Stimulated activated CD8-positive, alpha-beta memory T cell treated with anti-CD3 and anti-CD28 coated beads, Interleukin-2, amount 100 ng/mL, for 1 hour (primary cell): ENCODE measurements at places on chromosomes 3 and 15.

- DNase-seq, result no peak
Observed at GRCh38 chr3:140076552-140076951, 141.6 kb downstream of the CLSTN2 start.

DNA sequence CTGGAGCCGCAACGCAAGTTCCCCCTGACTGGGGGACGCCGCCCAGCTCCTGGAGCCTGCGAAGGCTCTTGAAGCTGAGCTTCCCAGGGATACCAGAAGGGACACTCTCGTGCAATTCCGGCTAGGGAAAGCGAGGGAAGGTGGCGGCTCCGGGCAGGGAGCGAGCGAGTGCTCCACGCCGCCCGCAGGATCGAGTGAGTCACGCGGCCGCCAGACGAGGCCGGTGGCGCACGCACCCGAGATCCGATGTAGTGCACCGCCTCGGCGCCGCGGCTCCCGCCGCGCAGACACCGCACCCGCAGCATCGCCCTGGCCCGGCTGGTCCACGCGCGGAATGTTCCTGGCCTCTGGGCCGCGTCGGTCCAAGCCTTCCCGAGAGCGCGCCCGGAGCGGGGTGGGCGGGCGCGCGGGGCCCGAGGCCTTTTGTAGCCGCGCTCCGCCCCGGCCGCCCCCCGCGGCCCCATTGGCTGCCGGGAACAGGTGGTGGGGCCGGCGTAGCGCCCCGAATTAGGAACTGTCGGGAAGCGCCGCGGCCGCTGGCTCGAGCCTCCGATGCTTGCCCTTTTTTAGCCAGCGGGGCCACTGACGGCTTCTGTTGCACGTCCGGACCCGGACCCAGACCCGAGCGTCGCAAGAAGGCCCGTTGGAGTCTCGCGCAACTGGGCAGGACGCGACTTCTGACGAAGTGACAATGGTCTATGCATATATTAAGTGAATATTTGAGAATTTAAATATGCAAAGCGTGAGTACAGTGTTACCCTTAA, at the start of gene GATM:
GATM (minus strand) TSS at position 396 of the 764 bp plus-strand sequence; CDS start at position 305, 91 bp downstream.
- peak; percentile 18 for DNase-seq

GRCh38 chr3:31294430-31295149, 238.1 kb upstream of the STT3B start:
- DNase-seq, result no peak

GRCh38 chr3:158961911-158962310, 160.1 kb downstream of the MFSD1 start:
- no peak for DNase-seq

GRCh38 chr3:72313308-72313707, 528.4 kb upstream of the PROK2 start:
- DNase-seq, result no peak

- peak; percentile 74 for DNase-seq
Observed at GRCh38 chr15:58331913-58332675, 99.7 kb upstream of the LIPC start.

- DNase-seq, result no peak
Observed at GRCh38 chr3:150210461-150211110, 197.5 kb upstream of the TSC22D2 start.

DNA sequence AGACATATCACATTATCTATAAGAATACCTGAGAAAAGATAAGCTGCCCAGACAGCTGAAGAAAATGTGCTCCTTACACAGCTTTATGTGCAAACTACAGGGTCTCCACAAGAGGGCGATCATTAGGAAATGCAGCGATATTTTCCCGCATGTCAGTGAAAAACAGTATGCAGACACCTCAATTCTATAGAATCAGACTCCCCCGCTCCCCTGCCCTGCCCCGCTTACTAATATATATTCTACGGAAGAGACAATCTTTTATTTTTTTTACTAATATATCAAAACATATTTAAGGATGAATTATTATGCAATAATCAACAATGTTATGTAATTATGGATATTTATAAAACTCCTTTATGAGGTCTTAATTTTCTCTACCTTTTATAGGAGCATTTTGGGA, 681.3 kb downstream of the ROBO1 start:
- no peak for DNase-seq

- no peak for DNase-seq
Observed at GRCh38 chr3:78894787-78895186, 873.0 kb downstream of the ROBO1 start.

DNA sequence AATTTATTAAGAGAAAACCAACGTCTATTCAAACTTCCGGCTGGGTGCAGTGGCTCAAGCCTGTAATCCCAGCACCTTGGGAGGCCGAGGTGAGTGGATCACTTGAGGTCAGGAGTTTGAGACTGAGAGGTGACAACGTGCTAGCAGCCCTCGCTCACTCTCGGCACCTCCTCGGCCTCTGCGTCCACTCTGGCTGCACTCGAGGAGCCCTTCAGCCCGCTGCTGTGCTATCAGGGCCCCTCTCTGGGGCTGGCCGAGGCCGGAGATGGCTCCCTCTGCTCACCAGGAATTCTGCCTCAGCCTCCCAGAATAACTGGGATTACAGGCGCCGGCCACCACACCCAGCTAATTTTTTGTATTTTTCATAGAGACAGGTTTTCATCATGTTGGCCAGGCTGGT, 58.7 kb downstream of the USF3 start:
- DNase-seq, result no peak

DNA sequence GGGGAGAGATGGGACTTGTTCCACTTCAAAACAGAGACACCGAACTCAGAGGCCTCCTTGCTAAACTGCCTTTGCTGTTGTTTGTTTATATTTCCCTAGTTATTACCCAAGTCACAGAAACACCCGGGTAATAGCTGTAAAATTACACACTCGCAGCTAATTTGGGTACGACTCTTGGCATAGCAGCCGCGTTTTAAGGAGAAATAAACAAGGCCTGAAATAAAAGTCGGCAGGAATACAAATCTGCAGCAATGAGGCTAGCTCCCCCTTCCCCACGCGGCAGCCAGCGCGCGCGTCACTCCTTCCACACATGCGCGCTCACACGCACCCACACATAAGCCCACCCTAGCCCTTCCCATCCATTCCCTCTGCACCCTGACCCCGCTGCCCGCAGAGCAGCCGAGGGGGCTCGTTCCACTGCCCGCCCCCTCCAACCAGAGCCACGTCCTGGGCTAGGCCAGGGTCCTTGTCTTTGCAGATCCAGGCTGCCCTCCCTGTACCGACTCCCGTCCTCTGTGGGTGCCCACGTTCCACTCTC, 67.3 kb downstream of the LINGO1 start:
- no peak for DNase-seq

- no peak for DNase-seq
Observed at GRCh38 chr3:152193673-152194267, 75.0 kb upstream of the MBNL1 start.

DNA sequence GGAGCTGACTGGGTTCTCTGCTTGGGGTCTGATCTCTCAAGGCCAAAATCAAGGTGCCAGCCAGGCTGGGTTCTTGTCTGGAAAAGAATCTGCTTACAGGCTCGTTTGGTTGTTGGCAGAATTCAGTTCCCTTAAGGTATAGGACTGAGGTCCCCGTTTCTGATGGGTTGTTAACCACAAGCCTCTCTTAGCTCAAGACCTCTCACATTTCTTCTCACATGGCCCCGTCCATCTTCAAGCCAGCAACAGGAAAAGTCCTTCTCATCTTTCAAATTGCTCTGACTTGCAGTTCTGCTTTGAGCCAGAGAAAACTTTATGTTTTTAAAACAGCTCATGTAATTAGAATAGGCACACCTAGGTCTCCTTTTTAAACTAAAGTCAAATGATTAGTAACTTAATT, 20.4 kb downstream of the UACA start:
- no peak for DNase-seq
